Cortex of kidney (tissue), 1 donor: ENCODE measurements at places on chromosomes 11 and 22.

DNA sequence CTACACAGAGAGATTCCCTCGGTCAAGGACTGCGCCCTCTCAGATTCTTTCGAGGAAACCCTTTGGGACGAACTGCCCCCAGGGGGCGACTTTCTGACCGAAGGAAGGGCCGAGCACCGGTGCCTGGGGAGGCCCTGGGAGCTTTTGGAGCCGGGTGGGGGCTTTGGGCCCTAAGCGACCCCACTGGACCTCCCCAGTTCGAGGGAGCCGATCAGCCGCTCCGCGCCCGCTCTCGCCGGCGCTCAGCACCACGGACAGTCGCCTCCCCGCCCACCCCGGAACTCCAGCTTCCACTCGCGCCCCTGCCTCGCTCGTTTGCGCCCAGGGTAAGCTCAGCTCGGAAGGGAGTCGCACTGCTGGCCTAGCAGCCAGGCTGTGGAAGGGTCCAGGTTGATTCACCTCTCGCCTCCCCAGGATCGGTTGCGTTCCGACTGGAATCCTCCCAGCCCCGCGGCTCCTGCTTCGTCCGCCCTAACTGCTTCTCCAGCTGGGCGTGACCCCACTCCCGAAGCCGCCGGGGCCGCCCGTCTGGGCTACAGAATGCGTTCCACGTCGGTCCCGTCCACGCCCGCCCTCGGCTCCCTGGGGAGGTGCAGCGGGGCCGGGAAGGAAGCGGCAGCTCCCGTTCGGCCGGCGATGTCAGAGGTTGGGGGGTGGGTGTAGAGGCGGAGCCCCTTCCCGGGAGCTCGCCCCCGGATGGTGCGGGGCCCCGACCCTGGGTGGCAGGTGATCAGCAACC lies 428 bp downstream of the SCN3B start:
- DNase-seq, result no peak

DNA sequence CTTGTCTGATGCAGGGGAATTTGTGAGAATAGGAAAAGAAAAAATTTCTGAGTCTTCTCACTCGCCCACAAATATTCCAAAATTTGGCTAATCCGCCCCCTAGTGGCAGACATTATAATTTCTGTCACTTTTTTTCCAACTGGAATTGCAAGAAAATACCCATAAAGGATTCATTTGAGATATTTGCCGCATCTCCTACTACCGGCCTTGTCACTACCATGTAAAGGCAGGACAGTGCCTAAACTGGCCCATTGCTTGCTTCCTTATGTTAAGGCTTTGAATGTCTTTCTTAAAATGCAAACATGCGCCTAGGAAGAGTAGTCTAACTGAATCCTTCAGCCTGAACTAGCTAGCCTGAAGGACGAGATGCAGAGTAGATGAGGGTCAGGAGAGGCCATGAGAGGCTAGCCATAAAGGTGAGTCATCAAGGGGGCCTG lies 9.3 kb upstream of the CEP295 start:
- no peak for DNase-seq

GRCh38 chr11:64372802-64373597 lies 14.0 kb downstream of the RPS6KA4 start:
- no peak for DNase-seq

GRCh38 chr11:39304586-39304985 lies 2154.9 kb downstream of the LRRC4C start:
- DNase-seq, result no peak

- DNase-seq, result no peak
Observed at GRCh38 chr11:12108875-12109453, 1.4 kb upstream of the MICAL2 start.

- no peak for DNase-seq
Observed at GRCh38 chr11:99968336-99968735, 718.8 kb upstream of the ARHGAP42 start.

DNA sequence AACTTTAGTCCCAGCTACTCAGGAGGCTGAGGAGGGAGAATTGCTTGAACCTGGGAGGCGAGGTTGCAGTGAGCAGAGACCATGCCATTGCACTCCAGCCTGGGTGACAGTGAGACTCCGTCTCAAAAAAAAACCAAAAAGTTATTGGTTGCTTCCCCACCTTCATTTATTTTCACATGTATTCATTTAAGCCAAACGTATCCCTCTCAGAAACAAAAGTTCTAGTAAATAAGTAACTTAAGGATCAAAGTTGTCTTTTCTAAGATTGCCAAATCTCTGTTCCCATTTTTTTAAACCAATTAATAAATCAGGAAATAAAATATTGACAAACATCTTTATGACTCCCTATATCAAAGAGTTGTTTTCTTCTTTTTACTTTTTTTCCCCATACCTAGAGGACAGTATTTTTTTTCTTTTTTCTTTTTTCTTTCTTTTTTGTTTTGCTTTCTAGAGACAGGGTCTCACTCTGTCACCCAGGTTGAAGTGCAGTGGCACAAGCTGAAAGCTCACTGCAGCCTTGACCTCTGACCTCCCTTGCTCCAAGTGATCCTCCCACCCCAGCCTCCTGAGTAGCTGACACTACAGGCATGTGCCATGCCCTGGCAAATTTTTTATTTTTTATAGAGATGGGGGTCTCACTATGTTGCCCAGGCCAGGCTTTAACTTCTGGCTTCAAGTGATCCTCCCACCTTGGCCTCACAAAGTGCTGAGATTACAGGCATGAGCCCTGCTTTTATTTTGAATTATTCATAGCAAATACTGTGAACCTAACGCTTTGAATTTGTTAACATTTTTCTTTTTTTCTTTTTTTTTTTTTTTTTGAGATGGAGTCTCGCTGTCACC lies 11.4 kb downstream of the ZFTA start:
- no peak for DNase-seq

DNA sequence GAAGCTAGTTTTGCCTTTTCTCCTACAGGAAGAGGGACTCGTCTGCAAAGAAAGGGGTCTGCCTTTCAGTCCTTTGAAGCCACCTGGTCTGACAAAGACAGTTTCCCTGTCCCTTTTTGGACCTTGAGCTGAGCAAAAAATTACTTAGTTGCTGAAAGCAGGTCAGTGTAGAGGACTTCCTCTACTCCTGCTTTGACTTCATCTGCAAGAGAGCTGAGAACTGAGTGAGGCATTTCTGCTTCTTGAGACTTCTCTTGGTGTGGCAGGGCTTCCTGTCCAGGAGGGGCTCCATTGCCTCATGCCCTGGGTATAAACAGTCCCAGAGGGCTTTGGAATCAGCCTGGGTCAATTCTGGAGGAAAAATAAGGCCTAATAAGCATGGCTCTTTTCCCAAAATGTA lies 73.1 kb downstream of the ZNRF3 start:
- DNase-seq, result no peak

- no peak for DNase-seq
Observed at GRCh38 chr11:69957849-69958248, 120.3 kb upstream of the ANO1 start.

DNA sequence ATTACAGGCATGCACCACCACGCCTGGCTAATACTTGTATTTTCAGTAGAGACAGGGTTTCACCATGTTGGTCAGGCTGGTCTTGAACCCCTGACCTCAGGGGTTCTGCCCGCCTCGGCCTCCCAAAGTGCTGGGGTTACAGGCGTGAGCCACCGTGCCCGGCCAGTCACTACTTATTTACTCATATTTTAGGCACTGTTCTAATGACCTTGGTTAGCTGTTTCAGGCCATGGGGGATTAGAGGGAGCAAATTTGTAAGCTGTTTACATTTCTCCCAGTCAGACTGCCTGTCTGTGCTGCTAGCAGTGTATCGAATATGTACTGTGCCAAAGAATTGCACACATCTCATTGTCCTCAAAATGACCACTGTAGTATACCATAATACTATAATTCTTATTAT lies 32.7 kb upstream of the PACSIN2 start:
- DNase-seq, result no peak

- no peak for DNase-seq
Observed at GRCh38 chr11:8699903-8700302, 17.3 kb downstream of the RPL27A start.

- DNase-seq, result no peak
Observed at GRCh38 chr11:36431429-36432092, 78.5 kb downstream of the TRAF6 start.

- no peak for DNase-seq
Observed at GRCh38 chr11:79353706-79354105, 87.1 kb downstream of the TENM4 start.

- DNase-seq, result no peak
Observed at GRCh38 chr11:3123305-3123704, 41.8 kb downstream of the OSBPL5 start.

GRCh38 chr22:19501897-19502447 lies 22.2 kb downstream of the CLDN5 start:
- no peak for DNase-seq

DNA sequence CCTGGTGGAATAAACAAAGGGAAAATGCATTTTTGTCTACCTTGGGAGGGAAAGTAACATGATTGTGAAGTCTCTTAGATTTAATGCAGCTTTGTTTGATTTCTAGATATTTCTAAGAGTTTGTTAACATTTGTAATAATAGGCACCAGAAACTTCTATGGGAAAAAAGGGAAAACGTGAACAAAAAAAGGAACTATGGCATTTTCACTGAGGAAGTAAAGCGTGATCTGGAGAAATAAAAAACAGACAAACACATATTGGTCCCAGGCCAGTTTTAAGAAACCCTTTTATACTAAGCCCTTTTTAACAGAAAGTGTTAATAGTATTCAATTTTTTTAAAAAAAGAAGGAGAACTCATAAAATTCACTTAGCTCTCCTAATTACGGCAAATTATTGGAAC lies 6.9 kb upstream of the MS4A7 start:
- no peak for DNase-seq

DNA sequence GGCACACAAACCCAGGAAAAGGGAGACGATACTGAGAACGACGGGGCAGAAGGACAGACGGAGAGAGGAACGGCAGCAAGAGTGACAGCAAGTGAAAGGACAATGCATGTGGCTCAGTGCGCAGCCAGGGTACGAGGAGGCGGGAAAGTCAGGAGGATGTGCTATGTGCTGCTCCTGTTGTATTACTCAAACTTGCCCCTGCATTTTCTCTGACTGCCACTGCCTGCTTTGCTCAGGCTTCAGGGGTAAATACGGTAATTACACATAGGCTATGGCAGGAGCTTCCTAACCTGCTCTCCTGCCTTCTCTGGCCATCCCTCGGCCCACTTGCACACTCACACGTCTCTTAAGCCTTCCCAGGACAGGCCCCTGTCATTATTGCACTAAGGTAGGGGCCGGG lies 94.8 kb downstream of the FEZ1 start:
- DNase-seq, result no peak

DNA sequence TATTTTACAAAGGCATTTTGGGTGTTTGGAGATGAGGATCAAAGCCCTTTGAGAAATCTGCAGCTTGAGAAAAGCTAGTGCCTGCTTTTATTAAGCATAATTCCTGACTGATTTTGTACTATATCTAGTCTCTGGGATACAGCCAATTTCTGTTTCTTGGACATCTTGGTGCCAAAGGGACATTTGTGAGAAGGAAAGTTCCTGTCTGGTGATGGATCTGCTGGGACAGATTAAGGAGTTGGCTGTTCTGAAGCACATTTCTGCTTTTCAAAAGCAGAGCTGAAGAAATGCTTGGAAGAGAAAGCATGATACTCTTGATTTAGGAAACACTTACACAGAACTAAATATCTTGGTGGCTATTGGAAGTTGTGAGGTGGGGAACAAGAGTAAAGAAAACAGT lies 254.6 kb upstream of the CCDC90B start:
- no peak for DNase-seq

- no peak for DNase-seq
Observed at GRCh38 chr11:13561860-13562259, 66.1 kb upstream of the PTH start.

- no peak for DNase-seq
Observed at GRCh38 chr11:20129665-20130064, 30.6 kb downstream of the DBX1 start.

DNA sequence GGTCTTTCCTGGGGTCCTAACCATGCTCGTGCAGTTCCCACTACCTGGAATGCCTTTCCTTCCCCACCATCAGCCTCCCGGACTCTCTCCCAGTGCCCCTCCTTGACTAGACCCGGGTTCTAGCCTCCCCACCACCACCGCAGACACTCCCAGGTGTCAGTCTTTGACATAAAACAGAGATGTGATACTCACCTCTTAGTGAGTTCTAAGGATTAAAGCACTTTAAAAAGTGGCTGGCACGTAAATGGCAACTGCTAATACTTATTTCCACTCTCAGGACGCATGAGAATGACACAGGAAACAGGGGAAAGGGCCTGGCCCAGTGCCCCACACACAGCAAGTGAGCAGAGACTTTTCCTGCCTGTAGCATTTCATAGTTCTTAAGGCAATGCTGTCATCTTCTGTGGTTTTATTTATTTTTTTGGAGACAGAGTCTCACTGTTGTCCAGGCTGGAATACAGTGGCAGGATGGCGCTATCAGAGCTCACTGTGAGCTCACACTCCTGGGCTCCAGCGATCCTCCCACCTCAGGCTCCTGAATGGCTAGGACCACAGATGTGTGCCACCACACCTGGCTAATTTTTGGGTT lies 1.9 kb upstream of the SLC25A45 start:
- no peak for DNase-seq

DNA sequence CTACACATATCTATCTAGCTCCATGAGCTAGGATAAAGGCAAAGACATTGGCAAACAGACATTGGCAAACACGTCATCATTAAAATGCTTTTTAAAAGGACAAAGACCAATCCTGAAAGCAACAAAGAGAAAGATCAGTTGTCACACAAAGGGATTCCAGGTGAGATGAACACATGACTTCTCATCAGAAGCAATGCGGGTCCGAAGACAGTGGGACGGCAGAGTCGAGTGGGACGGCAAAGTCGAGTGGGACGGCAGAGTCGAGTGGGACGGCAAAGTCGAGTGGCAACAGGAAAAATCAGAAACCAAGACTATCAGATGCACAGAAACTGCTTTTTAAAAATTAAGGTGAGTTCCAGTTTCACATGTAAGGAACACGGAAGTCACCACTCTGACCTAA lies 609.5 kb downstream of the BRD1 start:
- no peak for DNase-seq

DNA sequence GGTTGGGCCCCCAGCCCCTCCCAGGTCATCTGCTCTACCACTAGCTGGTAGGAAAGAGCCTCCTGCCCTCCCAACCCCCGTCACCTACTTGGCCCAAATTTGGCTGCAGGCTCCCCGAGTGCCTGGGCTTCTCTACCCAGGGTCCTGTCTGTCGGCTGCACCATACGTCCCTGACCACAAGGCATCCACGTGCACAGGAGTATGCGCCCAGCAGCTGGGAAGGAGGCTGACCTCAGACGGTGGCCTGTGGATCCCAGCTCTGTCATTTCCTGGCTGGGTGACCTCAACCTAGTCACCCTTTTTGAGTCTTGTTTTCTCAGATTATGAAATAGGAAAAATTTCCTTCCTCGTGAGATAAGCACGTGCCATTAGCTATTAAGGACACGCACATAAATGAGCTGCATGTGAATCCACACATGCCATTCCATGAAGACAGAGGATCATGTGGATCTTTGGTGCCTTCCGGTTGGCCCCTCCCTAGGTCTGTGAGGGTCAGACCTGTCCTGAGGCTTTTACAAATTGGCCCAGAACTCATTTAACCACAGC lies 13.7 kb downstream of the CYB561A3 start:
- no peak for DNase-seq

GRCh38 chr22:47401976-47402770 lies 639.7 kb downstream of the TBC1D22A start:
- DNase-seq, result no peak
